ENCODE measurements at places on chromosomes 3 and 15. TPM values are rescaled to one million over a fixed set of nuclear protein-coding genes. Genes with fewer than 3 reads are reported as not detected.

EIF3J gene
- total RNA-seq: 64.9 TPM

TERC gene
- total RNA-seq: 5.6 TPM

- H3K4me3 ChIP-seq: no peak overlapping the region
- H3K36me3 ChIP-seq: no peaks in the 10 kb centered on the region
- H3K4me1 ChIP-seq: no peaks in the 10 kb centered on the region
- H3K27me3 ChIP-seq: peaks cover 4% of the 10 kb centered on the region
- no peak for DNase-seq
- no peak overlapping the region for H3K27ac ChIP-seq
Measured at GRCh38 chr3:173404156-173404555, 6.6 kb downstream of the NLGN1 start.

RRP9 gene
- total RNA-seq: 27.7 TPM

DNA sequence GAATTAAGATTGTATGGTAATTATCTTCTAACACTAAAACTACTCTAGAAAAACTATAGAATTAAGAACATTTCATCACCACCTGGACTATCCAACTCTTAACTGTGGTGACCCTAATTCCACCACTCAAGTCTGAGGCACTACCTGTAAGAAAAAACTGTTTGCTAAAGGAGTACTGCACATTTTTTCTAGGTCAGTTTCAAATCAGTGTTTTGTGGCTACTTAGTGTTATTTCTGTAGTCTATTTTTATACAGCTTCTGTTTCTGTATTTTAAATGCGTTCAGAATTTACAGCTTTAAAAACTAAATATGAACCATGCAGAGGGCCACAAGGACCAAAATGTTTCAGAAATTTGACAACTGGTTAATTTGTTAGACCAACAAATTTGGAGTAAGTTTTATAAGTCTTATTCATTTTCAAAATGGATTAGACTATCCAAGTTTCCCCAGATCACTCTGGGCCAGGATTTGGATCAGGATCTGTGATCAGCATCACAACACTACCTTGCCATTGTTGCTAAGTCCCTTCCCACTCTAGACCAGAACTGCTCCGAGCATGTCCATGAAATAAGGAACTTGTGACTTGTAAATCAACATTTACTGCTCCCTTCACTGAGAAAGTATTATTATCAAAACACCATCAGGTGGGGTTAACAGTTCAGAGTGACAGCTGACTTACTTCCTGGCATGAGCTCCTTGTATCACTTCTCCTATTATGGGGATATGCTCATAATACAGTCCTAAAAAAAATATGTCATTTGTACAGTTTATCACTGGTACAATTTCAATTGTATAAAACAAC lies 8.6 kb downstream of the GLT8D1 start:
- peaks cover 9% of the 10 kb centered on the region for H3K36me3 ChIP-seq
- H3K27me3 ChIP-seq: no peaks in the 10 kb centered on the region
- H3K27ac ChIP-seq: peak overlapping the region; percentile 94
- H3K4me1 ChIP-seq: peaks cover 37% of the 10 kb centered on the region
- no peak overlapping the region for H3K4me3 ChIP-seq

DNA sequence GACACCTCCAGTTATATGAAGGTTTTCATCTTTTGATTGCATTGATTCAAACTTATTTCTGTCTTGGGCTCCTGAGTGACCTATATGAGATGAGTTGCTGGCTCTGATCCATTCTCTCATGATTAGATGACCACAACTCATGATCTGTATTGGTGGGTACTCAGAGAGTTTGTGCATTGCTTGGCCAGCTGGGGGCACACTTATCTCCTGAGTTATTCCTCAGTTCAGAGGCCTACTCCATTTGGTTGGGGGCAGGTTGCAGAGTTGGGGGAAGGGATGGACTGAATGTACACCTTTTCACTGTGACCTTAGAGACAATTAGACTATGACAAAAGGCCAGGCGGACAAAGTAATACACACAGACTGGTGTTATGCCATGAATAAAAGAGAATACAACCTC lies 166.2 kb upstream of the SEMA6D start:
- no peaks in the 10 kb centered on the region for H3K27me3 ChIP-seq
- H3K4me3 ChIP-seq: no peak overlapping the region
- H3K4me1 ChIP-seq: no peaks in the 10 kb centered on the region
- no peaks in the 10 kb centered on the region for H3K36me3 ChIP-seq
- DNase-seq: no peak
- no peak overlapping the region for H3K27ac ChIP-seq

- no peaks in the 10 kb centered on the region for H3K36me3 ChIP-seq
- H3K4me3 ChIP-seq: peak within 1 kb of the TSS; percentile 42
- no peaks in the 10 kb centered on the region for H3K4me1 ChIP-seq
- H3K27ac ChIP-seq: no peak within 1 kb of the TSS
- DNase-seq: peak; percentile 5
Measured at GRCh38 chr15:34795267-34796081, at the start of gene ACTC1. TSS of gene ACTC1 (minus strand) at chr15:34795549. CDS start at chr15:34794808, 741 bp downstream.

FBXL2 gene
- total RNA-seq: 0.09 TPM

Data from activated T-cell treated with anti-CD3 and anti-CD28 coated beads, Interleukin-2, amount 50 U/mL, for 72 hours (primary cell).